ENCODE measurements at places on chromosomes 2 and 18.
A peak's percentile ranks its signal among the peaks of the same experiment; 100 is the strongest.

DNA sequence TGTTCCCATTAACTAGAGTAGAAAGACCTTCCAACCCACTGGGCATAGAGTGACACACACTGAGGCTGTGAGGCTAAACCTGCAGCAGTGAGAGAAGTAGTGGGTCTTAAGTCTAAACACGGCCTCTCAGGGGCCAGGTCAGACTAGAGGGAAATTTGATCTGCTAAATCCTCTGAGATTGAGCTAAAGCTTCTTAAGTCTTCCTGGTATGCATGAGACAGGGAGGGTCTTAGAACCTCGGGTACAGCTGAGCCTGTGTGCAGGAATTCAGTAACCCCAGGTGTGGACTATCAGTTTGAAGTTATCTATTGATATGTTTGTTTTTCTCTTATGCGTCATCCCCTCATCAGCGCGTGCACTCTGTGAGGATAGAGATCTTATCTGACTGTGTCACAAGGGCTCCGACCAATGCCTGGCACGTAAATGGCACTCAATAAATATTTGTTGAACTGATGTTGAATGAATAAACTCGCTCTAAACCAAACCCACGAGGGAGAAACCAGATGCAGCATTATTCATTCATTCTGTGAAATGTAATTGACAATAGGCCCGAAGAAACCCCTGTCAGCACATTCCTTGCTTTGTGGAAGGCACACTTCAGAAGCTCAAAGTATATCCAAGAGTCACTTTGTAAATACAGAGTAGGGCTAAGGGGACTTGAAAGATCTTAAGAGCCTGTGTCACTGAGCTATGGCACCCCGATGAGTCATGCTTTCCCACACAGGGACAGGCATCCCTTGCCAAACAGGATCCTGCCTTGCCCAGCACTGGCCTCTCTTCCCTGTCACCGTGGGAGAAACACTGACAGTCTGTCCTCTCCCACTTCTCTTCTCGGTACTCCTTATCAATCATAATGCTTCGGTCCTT, 21.7 kb upstream of the RAB10 start:
- DNase-seq = peak; percentile 52

DNA sequence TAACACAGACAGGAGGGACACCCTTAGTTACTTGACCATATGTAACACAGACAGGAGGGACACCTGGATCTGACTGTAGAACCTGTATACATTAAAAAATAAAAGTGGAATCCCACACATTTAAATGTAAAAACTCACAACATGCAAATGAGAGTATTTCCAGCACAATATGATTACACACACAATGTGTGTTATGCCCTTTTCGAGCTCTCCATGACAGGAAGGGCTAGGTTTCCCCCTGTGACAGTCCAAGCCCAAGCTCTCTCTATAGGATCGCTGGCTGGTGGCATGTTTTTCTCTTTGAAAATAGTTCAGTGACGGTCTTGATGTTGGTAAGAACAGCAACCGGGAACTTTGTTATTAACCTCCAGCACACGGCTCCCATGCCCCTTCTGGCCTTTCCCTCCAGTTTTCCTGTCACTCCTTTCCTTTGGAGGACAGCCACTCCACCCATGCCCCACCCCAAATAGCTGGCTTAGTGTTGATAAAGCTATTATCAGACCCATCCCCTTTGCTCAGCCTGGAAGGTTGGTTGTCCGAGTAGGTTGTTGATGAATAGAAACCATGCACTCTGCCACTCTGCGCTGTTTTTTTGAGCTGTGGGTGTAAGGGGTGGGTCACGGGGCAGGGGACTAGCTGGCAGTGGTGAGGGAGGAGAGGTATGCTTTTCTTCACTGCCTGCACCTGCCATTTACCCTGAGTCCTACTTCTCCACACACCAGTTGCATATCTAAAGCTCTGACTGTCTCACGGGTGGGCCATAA, 2.7 kb downstream of the RASGRP3 start:
- DNase-seq = no peak

DNA sequence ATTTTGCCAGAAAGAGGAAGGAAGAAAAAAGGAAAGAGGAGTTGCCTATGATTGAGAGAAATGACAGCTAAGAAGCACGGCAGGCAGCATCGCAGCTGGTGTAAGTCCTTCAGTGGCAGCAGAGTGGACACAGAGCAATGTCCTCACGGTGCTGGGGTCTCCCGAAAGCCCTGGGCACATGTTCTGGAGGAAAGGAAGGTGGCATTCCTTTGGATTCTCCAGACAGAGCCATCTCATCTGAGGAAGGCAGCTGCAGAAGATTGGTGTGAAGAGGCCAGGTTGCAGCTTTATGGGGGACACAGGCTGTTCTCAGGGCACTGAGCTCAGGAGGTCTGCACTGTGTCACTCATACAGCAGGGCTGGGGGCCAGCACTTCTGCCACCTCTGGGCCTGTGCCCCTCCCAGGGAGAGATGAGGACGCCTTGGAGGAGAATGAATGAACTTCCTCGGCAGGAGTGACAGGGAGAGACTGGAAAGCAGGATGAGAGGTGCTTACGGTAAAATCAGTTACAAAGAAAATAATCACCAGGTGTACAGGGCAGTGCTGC, 252.0 kb upstream of the MYT1L start:
- no peak for DNase-seq

GRCh38 chr2:118940486-118941120, 1.4 kb upstream of the MARCO start:
- DNase-seq = no peak

DNA sequence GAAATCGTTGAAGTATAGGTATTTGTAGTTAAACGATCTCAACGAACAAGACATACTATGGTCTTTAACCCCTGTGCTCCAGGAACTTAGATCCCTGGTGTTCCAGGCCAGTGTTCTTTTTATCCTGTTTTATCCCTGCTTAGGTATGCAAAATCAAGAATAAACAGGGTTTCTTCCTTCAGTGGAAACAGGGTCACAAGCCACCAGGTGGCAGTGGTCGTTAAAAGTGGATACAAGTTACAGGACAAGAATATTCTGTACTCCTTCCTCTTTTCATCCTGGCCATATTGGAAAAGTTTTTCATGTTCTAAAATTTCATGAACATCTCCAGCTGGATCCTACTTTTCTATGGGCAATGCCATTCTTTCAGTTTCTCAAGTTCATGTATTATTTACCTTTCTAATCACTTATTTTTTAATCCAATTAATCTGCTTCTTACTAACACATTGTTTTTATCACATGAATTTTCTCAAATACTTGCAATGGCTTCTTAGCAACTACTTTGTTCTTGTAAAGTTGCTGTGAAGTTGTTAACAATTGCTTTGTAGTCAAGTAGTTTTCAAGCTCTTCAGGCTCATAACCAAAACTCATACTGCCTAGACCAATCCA, 16.4 kb upstream of the HNMT start:
- DNase-seq = peak; percentile 48

DNA sequence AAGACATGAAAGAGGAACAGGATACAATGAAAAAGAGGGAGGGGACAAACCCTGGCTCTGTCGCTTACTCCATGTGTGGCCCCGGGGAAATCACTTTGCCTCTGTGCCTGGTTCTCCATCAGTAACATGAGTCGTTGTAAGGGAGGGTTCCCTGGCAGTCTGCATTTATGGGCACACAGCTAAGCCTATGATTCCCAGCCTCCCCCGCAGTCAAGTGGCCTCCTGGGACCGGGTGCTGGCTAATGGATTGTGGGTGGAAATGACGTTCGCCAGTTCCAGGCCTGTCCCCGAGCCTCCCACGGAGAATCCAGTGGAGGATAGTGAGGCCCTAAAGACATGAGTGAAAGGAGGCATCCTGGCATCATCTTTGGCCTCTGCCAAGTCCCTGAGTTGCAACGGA, 42.7 kb downstream of the SFXN5 start:
- DNase-seq = no peak

- DNase-seq = peak; percentile 28
Measured at GRCh38 chr2:128422571-128422970, 103.9 kb upstream of the HS6ST1 start.
